ENCODE measurements at places on chromosomes 2 and 18.
A peak's percentile ranks its signal among the peaks of the same experiment; 100 is the strongest.

GRCh38 chr18:58567453-58568196 lies 61.3 kb downstream of the ALPK2 start:
- DNase-seq, result no peak

DNA sequence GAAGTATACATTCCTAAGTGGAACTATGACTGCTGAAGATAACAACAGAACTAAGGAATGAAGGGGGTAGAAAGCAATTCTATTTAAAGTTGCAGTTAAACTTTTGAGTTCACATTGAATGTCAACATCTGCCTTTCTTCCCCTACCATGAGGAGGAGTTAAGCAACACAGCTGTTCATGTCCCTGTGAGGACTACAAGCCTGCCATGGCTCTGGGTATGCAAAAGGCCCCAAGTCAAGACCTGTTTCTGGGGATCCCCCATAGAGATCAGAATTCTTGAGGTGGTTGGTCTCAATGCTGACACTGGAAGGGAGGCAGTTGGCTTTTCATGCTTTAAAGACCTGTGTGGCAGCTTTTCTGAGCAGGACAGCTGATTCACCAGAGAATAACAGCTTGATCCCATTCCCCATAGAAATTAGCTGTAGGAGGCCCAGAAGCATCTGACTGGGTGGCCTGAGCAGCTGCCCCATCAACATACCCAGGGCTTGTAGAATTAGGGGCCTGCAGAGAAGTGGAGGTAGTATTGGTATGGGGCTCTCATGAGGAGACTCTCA lies 131.0 kb downstream of the SETBP1 start:
- DNase-seq, result no peak

DNA sequence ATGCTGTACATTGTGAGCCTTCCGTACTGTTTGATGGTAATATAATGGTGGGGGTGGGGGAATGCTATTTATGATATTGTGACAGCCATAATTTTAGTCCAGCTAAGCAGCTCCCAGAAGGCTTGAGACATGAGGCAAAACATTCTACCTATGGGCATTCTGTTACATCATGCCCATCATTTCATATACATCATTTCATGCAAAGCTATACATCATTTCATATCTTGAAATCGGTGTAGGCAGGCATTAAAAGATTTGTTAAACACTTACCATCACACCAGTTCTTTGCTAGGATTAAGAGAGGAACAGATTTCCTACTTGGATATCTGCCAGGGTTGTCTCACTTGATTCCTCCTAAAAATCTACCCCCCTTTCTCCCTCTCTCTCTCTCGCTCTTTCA lies 84.5 kb downstream of the COL5A2 start:
- DNase-seq, result no peak

DNA sequence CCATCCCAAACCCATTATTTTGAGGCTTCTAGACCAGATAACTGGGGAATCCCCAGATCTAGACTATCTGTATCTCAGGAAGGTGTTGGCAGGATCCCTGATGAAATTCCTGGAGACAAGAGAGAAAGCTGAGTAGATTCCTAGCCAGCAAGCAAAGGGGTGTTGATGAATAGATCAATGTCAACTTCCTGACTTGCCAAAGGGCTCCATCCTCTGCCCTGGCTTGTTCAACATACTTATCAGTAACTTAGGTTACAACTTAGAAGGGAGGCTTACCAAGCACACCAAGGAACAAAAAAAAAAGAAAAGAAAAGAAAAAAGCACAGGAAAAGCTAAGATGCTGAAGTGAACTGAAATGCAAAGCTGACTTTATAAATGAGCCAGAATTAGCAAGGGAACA lies 53.3 kb downstream of the TNS1 start:
- no peak for DNase-seq

- DNase-seq, result no peak
These were observed 448.5 kb downstream of the ZEB2 start for GRCh38 chr2:144071461-144071860.

DNA sequence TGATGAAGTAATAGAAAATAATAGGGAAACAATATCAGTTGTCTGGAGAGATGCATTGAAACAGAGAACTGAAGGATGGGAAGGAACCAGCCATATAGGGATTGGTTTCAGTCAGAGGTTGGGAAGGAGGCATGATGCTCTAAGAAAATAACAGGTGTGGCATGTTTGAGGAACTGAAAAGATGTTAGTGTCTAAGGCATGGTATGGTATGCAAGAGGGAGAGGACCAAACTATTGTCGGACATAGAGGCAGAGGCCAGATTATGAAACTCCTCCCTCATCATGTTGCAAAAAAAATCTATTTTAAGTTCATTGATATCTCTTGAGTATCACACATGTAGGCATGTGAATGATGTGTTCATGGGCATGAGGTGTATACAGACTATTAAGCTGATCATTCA lies 48.9 kb upstream of the EMILIN2 start:
- DNase-seq, result no peak

DNA sequence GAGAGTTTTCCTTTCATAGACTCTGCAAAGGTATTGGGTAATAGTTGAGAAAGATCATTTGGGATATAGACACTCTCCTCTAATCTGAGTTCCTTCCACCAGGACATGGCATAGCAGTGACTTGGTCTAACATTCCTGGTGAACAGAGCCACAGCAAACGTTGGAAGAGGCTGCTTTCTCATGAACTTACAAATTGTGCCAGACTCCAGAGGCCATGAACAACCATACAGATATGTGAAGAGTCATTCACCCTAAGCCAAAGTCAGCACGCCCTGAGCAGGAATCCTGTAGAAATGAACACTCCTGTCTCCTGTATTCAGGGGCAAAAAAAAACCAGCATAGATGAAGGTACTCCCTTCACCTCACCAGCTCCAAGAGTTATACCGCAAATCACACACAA lies 152.8 kb downstream of the TMEM18 start:
- no peak for DNase-seq

DNA sequence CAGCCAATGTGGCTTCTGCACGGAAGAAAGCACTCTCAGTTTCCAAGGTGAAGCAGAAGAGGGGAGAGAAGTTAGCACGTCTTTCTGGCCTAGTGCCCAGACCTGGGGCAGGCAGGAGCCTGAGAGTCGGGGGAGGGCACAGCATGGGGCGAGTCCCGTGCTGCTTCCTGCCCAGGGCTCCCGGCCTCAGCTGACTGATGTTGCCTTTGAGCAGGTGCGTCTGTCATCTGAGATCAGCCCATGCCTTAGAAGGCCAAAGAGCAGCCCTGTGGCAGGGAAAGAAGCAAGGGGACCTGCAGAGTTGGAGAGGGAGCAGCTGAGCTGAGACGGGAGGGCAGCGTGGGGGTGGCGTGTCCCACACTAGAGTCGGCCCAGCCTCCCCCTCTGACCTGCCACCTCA lies 3.3 kb downstream of the KCNIP3 start:
- DNase-seq, result no peak

DNA sequence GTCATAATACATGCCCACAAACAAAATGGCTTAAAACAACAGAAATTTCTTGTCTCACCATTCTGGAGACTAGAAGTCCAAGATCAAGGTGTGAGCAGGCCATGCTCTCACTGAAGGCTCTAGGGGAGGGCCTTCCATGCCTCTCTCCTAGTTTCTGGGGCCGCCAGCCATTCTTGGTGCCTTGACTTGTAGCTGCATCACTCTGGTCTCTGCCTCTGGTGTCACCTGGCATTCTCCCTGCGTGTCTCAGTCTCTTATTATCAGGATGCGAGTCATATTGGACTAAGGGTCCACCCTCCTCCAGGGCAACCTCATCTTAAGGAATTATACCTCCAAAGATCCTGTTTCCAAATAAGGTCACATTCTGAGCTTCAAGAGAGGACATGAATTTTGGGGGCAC lies 76.1 kb downstream of the KCNF1 start:
- no peak for DNase-seq

GRCh38 chr2:195937176-195937575 lies 131.5 kb downstream of the DNAH7 start:
- DNase-seq, result no peak

- DNase-seq, result no peak
These were observed 5.2 kb upstream of the RUFY4 start for GRCh38 chr2:218063896-218064295.

DNA sequence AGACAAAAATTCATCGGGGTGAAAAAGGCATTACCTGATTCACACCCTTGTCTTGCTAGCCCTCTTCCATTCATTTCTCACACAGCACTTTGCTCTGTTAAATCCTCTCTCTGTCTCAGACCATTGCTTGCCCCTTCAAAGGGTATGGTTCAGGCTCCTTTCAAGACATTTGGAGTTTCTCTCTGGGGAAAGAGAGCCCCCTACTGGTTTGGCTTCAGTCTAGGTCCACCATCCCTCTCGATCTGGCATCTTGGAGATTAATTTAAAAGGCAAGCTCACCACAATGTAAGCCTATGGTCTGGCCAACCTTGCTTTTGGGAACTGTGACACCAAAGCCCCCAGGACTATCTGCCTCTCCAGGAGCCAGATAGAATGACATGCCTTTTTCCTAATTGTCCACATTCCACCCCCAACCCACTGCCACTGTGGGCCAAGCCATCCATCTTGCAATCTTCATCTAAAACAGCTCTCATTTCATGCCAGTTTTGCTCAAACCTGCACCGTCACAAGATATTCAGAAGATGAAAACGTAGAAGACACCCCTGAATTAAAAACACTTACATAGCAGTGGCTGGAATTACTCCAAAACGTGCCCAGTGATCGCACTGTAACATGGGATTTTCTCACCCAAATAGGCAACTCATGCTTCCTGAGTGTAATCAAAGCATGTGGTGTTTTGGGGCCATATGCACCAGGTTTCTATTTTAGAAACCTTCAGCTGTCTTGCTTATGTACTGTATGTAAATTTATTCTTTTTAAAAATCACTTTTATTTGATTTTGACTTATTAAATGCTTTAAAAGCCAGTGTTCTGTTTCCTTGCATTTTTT lies 93.9 kb downstream of the FARSB start:
- peak; percentile 52 for DNase-seq

DNA sequence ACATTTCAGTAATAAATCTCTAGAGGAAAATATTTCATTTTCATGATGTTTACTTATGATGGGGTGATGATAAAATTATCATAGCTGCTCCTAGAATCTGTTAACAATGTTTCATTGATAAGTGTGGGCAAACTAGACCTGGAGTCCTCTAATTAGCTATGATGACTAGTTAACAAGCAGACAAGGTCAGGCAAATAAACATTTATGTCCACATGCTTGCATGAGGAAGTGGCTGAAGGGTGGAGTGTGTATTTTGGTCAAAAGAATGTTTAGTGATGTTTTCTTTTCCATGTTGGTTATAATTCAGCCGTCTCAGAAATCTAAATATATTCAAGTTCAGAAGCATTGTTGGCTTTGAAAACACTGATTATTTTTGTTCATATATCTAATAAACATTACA lies 99.9 kb upstream of the FN1 start:
- no peak for DNase-seq

GRCh38 chr2:144117086-144117485 lies 402.8 kb downstream of the ZEB2 start:
- no peak for DNase-seq

GRCh38 chr2:218003981-218004419 lies 1.2 kb upstream of the TNS1 start:
- DNase-seq, result no peak

- no peak for DNase-seq
These were observed 1302.3 kb upstream of the CHAC2 start for GRCh38 chr2:52465287-52465686.

DNA sequence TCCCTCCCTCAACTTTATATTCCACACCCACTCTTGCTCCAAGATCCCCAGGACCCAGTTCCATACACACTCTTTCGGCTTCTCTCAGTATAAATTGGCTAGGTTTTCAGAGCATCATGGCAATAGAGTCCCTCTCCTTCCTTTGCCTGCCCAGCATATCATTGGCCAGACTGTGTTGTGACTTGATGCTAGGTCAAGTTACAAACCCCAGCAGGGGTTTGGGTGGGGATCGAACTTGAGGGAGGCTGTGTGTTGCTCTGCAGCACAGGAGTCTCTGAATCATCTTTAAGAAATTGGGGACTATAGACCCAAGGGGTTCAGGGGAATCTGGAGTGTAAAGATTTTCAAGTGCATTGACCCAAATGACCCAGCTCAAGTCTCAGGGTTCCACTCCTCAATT lies 477.5 kb upstream of the MEIS1 start:
- DNase-seq, result no peak

- no peak for DNase-seq
These were observed 531.2 kb downstream of the NYAP2 start for GRCh38 chr2:225930687-225931086.

DNA sequence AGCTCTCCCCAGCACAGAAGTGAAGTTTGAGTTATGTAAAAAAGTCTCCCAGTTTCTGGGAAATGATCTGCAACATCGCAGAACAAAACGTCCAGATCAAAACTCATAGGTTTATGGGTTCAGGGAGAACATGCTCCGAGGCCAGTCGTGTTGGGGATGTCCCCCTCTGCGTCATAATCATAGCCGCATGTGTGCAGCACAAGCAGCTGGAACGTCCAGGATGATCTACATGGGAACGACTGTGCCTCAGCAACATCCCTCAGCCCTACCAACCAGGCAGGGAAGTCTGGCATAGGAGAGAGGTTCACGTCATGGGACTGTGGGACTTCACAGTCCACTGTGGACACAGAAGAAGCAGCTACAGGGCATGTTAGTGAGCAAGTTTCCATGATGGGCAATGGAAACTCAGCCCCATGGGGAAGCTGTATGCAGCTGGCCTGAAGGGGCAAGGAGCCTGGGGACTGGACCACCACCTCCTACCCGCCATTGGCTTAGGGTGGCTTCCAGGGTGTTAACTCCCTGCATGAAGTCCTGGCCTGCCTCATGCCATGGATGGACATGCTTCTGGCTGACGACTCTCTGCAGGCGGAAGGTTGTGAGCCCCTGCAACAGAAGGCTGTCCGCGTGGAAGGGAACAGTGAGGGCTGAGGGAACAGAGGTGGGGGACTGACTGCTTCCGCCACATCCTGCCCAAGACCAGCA lies 96.9 kb downstream of the COPS8 start:
- no peak for DNase-seq

GRCh38 chr18:5771343-5771742 lies 124.0 kb downstream of the TMEM200C start:
- DNase-seq, result no peak

Measured in CD4-positive, alpha-beta T cell treated with Interleukin-12 subunit alpha and Interleukin-12 subunit beta, for 1 hour (primary cell).